Kasumi-1 (cell line): ENCODE measurements at places on chromosomes 5 and 9.

DNA sequence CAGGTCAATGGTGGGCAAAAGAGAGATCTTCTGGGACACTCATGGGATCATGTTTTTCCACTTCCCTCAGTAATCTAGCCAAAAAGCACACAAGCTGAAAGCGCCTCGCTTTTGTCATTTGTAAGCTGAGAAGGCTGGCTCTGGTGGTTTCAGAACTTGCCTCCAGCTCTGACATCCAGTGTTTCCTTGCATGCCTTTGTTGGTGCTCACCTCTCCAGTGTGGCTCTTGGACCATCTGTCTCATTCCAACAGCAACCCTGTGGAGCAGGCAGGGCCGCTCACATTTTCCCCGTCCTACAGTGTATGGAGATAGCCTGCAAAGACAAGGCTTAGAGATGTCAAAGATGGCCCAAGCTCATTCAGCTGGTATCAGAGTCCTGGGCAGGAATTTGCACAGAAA, 160.8 kb upstream of the KLF4 start:
- DNase-seq: no peak

DNA sequence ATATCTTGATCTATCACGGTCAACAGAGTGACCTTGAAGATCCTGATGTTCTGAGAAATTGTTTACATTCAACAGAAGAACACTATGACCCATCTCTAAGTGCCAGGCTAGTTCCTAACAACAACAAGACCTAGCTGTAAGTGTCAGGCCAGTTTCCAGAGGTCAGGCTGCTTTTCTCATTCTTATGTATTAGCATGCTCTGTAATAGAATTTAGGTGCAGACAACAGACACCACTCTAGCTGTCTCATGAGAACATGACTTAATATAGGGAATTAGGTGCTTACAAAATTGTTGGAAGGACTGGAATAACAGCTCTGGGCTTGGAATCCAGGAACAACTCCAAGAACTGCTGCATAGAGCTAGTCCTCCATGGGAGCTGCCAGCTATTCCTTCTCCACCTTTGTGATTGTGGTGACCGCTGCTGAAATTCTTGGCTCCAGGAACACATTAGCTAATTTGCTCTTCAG, 138.7 kb downstream of the SNX18 start:
- no peak for DNase-seq

DNA sequence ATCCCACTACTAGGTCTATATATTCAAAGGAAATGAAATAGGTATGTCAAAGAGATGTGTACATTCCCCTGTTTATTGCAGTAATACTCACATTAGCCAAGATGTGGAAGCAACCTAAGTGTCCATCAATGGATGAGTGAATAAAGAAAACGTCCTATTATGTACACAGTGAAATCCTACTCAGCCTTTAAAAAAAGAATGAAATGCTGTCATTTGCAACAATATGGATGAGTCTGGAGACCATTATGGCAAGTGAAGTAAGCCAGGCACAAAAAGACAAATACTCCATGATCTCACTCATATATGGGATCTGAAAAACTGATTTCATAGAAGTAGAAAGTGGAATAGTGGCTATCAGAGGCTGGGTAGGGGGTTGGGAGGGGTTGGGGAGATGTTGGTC, 909.1 kb upstream of the DMAC1 start:
- DNase-seq: no peak

- no peak for DNase-seq
Observed at GRCh38 chr9:134234001-134234660, 69.8 kb upstream of the RNU6ATAC start.

DNA sequence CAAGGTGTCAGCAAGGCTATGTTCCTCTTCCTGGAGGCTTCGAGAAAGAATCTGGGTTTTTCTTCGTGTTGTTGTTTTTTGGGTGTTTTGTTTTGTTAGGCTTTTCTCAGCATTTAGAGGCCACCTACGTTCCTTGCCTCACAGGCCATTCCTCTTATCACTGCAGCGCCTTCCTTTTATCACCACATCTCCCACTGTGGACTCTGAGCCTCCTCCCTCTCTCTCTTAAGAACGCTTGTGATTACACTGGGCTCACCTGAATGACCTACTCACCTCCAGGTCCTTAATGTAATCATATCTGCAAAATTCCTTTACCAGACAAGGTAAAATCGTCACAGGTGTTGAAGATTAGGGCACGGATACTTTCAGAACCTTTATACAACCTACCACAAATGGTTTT, 340.8 kb downstream of the DTWD2 start:
- DNase-seq: no peak

GRCh38 chr9:97954550-97954989, 16.6 kb upstream of the HEMGN start:
- DNase-seq: peak; percentile 21

DNA sequence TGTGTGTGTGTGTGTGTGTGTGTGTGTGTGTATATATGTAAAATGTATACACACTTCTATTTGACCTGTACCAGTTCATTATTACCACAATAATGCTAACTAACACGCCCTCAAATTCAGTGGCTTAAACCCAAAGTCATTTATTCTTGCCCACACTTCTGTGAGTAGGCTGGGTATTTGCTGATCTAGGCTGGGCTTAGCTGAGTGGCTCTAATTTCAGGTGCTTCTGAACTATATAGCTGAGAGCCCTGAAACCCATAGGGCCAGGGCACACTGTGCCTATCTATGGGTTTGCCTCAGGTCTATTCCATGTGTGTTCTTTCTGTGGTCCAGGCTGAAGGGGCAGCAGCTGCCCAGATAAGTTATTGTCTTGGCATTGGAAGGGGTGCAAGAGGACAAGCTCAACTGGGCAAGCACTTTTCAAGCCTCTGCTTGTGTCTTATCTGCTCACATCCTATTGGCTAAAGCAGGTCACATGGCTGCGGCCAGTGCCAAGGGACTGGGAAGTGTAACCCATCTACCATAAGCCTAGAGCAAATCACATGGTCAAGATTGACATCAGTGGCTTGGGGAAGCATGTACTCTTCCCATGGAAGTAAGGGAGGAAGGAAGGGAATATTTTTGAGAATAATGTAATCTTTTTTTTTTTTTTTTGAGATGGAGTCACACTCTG, 139.9 kb downstream of the PALM2AKAP2 start:
- no peak for DNase-seq

DNA sequence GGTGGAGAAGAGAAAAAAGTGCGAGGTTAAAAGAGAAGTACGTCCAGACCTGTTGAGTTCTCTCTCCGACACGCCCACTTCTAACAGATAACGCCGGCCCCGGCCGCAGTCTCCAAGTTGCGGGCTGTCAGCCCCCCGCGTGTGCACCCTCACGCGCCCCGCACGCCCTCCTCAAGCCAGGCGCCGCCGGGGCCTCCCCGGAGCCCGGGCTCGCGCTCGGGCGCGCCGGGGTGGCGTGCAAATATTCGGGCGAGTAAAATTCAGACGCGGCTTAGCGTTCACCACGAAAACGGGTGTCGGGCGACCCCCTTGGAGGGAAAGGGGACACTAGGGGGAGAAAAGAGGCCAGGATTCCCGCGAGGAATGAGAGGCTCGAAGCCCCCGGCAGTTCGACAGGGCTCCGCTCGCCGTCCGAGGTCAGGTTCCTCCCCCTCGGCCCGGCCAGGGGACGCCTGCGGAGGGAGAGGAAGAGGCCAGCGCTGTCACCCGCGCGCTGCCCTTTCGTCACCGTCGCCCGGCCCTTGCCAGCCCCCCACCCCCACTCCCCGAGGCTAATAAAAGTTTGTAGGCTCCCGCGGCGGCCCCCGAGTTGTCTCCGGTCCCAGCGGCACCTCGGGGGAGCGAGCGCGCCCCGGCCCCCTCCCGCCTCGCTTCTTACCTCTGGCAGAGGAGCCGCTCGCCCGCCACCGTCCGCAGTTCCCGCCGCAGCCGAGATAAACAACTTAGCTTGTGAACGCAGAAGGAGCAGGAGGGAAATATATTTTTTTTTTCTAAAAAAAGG, 743 bp downstream of the NR3C1 start:
- DNase-seq: peak; percentile 69

DNA sequence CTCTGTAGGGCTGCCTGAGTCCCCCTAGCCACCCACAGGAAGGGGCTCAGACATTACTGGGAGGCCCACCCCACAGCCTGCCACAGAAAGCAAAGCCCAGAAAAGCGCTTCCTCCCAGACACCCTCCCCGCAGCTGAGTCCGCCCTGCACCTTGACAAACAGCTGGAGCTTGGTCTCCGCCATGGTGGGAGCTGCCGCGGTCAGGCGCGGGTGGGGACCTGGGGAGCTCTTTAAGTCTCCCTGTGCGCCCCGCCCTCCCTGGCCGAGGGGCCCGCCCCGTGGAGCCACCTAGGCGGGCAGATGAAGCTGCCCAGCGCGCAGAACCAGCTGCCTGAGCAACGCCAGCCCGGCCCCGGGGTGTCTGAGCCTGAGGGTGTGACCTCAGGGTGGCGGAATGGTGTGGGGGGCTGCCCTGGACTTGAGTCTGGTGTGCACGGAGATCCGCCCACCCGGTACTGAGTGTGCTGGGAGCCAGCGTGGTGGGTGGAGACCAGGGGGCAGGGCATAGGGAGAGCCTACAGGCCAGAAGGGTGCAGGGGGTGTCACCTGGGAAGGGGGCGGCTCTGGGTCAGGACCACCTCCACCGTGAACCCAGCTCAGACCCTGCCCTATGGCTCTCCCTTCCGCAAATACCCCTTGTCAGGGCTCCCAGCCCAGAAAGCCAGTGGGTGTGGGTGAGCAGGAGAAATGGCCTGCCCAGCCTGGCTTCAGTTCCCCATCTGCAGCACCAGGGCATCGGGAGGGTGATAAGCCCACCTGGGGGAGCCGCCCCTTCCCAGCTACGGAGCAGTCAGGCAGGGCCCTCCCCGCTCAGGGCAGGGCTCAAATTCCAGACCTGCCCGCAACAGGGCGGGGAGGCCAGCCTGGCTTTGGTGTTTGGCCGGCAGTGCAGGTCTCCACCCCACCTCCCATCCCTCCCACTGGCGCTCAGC, at the start of gene CLIC3:
CLIC3 (minus strand) TSS at position 208 of the 932 bp plus-strand sequence; CDS start at position 183, 25 bp downstream.
- DNase-seq: peak; percentile 22

DNA sequence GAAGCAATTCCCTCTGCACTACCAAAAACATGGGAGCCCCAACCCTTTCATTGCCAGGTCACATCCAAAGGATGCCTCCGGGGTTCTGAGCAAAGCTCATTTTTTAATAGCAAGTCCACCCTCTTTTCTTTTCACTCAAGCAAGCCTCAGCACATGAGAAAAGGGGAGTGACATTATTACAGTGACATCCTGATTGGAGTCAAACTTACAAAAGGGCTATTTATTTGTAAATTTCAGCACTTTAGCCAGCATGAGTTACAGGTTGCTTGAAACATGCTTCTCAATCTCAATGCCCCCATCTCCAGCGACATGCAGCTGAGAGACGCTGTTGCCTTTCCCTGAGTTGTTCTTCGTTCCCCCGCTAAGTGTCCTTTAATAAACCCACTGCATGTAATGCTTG, 238.4 kb upstream of the PANK3 start:
- DNase-seq: no peak

DNA sequence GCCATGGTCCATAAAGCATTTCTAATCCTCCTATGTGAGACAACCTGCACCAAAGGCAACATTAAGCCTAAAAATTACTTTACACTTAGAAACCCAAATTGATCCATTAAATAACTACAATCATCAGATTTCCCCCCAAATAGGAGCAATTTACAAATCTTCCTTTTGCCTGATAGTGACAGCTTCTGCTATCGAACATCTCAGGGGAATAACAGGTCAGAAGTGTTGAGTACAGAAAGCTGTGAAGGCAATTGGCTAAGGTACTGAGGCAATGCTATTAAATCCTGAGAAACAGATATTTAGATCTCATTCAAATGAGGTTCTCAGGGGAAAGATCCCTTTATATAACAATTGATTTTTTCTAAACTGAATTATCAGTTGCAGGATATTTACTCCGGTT, 141.1 kb downstream of the PIK3R1 start:
- no peak for DNase-seq

DNA sequence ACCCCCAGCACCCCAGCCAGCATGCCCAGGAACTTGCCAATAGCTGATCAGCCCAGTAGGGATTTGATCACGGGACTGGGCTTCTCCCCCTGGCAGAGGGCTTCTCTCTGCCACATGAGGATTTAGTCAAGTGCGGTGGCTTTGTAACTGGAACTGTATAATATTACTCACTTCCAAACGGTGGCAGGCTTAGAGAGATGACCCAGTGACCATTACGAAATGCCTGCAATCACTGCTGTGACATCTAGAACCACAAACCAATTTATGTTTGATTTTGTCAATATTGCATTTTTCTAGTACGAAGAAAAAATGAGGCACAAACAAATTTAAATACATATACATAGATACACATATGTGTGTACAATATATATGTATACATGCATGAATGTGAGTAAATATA, 192.1 kb downstream of the ERCC6L2 start:
- DNase-seq: no peak

DNA sequence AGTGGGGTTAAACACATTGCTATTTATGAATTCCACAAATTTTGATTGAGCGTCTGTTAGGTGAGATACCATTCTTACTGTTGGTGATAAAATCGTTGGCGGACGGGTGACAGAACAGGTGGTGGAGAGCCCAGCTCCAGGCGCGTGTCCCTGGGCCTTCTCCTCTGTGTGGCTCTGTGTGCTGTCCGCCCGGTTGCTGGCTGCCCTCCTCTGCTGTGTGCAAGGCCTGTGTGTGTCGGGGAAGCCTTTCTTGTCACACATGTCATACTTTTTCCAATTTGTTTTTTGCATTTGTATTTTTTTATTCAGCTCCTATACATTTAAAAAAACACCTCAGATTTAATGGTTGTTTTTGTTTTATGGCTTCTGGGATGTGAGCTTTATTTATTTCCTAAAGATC, 33.9 kb downstream of the TENT4A start:
- no peak for DNase-seq

DNA sequence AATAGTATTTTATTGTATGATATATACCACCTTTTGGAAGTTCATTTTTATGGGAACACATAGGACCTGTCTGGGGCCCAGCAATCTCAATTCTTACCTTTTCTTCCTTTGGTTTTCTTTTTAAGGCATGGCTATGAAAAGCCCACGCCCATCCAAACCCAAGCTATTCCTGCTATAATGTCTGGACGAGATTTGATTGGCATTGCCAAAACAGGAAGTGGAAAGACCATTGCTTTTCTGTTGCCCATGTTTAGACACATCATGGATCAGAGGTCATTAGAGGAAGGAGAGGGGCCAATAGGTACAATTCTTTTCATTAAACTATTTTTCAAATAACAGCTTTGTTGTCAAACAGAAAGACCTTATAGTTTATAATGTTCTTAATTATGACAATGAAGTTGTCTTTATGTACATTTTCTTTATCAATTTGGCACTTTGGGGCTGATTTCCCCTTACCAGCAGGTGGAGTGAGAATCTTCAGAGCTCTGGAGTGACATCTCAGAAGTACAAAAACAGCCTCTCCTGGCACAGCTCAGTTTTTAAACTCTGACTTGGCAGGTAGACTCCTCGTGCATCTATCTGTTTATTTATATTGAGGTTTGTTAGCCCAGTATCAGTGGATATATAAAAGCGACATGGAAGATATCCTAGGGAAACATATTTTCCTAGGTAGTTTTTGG, 25.8 kb downstream of the DDX46 start:
- peak; percentile 2 for DNase-seq

DNA sequence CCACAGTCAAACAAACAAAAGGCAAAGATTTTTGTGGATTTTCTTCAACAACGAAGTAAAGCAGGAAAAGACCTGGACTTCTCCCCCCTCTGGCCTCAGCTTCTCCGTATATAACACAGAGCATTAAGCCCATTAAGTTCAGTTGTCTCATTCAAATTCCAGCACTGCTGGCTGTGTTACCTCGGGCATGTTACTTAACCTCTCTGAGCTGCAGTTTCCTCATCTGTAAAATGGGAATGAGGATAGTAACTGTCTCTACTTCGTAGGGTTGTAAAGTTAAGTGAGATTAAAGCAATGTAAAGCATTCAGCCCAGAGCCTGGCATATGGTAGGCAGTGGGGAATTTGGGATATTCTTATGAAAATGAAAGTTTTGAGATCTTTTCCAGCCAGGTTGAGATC, 92.7 kb upstream of the SMIM23 start:
- no peak for DNase-seq

GRCh38 chr5:146340260-146341081, 1.8 kb downstream of the POU4F3 start:
- DNase-seq: peak; percentile 58
